ENCODE measurements at places on chromosomes 6 and 20.

- no peak for DNase-seq
These were observed 67.9 kb downstream of the PSMB1 start for GRCh38 chr6:170485159-170485558.

GRCh38 chr20:6767536-6768227, at the start of gene BMP2:
TSS of gene BMP2 (plus strand) at chr20:6767686. CDS start at chr20:6770127, 2,441 bp downstream.
- no peak for DNase-seq

DNA sequence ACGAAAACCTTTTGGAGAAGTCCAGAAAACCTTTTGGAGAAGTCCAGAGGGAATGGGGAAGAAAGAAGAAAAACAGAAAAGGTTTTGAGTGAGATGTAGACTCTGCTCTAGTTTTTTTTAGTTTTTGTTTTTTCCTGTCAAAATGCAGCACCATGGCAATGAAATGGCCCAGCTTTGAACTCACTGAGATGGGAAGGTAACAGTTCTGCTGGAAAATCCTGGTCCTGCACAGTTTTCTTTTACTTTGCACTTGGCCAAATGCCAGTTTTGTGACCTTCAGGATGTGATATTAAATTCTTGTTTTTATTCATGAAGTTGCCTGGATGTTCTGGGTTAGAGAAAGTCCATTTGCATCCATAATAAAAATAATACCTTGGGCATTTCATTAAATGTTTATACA, 145.7 kb downstream of the CFAP61 start:
- no peak for DNase-seq

DNA sequence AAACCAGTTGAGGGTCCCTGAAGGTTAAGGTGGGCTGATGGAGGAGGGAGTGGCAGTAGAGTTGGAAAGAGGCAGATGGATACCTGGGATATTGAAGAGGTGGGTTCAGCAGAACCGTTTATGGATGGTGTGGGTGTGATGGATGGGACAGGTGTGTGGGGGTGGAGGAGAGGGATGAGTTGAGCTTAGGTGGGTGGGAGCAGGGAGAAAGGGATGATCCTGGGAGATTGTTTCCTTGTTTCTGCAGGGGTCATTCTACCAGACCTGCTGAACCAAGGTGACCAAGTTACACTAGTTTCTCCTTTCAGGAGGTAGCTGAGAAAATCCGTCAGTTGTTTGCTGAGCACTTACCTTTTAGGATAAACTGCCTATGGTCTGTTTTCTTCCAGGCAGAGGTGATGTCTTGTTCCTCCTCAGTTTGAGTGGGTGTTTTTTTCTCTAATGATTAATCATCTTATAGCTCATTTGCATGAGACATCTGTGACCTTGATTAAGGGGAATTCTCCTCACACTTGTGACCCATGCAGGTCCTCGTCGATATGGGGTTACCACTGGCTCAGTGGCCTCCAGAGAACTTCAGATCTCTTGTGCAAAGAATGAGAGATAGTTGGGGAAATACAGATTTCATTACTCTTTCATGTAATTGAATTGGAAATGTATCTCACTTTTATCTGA, 53.0 kb downstream of the FARS2 start:
- no peak for DNase-seq

DNA sequence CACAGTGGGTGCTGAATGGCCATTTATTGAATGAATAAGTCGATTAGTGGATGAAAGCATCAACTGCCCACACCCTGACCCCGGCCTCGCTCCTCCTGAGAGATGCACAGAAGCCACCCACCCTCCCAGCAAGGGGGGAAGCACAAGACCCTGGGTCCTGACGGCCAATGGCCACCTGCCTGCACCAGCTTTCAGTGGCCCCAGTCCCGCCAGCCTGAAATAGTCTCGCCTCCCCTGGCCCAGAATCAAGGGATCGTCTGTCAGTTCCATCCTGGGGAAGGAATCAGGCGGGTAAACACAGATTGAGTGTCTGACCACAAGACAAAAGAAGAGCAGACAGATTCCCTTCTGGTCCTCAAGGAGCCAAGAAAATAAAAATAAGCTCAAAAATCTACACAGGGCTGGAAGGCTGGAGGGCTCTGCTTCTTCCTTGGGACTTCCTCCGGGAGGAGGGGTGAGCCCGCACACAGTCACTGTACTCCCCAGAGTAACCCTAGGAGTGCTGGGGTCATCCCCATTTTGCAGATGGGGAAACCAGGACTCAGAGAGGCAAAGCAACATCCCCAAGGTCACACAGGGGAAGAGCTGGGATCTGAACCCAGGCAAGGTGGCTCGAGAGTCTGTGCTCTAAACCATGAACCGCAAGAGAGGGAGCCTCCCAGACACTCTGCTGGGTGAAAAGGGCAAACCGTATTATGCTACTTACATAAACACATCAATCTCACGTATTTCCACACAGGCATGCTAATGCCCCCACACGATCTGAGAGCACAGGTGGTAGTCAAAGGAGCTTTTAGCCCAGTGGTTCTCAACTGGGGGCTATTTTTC, 7.8 kb downstream of the PREX1 start:
- no peak for DNase-seq

Measured in DND-41 (cell line).